ENCODE measurements at places on chromosomes 3 and 15. TPM values are rescaled to one million over a fixed set of nuclear protein-coding genes. Genes with fewer than 3 reads are reported as not detected.
A peak's percentile ranks its signal among the peaks of the same experiment; 100 is the strongest.

The SPTBN5 gene
- total RNA-seq, result 2.1 TPM

GRCh38 chr15:66098022-66098363, 155.6 kb downstream of the MEGF11 start:
- no peak for DNase-seq

DNA sequence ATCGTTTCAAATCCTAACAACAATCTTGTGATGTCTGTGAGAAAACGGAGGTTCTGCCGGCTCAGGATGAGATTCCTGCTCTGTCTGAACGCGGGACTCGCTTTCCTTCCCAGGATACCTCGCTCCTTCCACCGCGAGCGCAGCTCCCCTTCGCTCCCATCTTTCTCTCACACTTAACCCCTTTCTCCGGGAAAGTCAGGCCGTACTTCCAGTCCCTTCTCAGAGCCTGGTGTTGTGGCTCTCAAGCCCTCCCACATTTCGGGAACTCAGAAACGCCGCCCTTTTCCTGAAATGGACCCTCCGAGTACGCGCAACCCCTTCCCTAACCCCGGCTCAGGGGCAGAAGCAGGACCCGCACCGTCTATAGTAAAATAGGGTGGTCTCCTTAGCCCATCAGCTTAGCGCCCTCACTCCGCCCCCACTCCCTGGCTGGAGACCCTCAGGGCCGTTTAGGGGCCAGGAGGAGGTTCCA, 378 bp upstream of the FEM1B start:
- peak; percentile 56 for DNase-seq

- DNase-seq, result no peak
Measured at GRCh38 chr3:183898028-183898431, 13.3 kb upstream of the PARL start.

- DNase-seq, result no peak
Measured at GRCh38 chr3:150911771-150912170, 6.5 kb upstream of the MINDY4B start.

DNA sequence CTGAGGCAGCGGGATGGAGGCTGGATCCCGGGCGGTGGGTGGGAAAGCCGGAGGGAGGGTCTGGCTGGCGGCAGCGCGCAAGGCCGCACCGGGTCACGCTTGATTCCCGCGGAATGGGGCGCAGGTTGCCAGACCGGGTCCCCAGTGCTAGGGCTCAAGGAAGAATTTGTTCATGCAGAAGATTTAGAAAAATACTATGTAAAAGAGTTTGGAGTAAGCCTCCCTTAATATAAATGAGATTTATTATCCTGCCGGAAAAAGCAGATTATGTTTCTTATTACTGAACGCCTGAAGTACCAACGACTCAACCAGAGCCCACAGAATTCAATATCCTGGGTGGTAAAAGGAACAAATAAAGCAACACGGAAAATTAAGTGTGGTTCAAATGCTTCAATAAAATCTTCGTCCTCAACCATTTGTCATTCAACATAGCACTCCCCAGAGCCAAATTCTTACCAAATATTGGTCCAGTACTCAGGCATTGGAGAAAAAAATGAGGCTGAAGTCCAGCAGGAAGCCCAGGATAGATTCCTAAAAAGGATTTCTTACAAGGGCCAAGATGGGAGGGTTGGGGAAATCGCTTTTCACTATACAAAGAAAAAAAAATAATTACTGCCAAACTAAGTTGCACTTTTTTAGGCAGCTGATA, 1.2 kb upstream of the ZBTB20 start:
- peak; percentile 6 for DNase-seq

GRCh38 chr3:125435231-125435630, 60.1 kb upstream of the ZNF148 start:
- no peak for DNase-seq

The SCAMP5 gene
- total RNA-seq, result 5.8 TPM

The SLC12A1 gene
- 0.04 TPM for total RNA-seq

DNA sequence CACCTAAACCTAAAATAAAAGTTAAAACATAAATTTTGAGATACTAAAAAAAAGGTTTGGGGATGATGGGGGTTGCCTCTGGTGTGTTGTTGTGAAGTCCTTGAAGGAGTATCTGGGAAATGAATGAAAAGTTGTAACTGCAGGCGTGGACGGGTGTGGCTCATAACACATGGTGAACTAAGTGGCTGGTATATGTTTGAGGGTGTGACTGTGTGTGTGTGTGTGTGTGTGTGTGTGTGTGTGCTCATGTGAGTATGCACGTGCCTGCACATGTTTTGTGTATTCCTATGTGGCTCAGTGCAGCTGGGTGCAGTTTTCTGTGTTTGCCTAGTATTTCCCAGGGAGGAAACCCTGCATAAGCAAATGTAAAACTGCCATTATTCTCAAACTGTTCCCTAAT, 229.9 kb upstream of the TRIM42 start:
- no peak for DNase-seq

- no peak for DNase-seq
Measured at GRCh38 chr15:52757496-52757895, 32.6 kb downstream of the ONECUT1 start.

- DNase-seq, result no peak
Measured at GRCh38 chr3:108125550-108126071, 34.8 kb upstream of the CD47 start.

- DNase-seq, result peak; percentile 84
Measured at GRCh38 chr15:62495670-62496614, 330.9 kb upstream of the C2CD4B start.

DNA sequence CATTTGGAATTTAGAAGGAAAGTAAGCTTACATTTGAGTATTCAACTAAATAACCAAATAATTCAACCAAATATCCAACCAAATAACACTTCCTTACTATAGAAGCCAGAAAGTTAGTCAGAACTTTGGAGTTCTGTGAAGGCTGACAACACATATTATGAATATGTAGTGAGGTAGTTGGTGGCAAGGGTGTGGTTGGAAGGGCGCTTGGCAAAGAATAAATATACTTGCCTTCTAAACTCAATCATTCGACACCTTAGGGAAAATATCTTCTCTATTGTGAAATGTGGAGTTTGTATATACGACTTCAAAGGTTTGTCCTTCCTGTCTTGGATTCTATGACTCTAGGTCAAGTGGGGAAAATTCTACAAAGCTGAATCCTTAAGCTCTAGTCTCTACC, 111.7 kb upstream of the OSTN start:
- no peak for DNase-seq

GRCh38 chr3:4888913-4889846, 90.1 kb upstream of the BHLHE40 start:
- no peak for DNase-seq

The TERC gene
- total RNA-seq, result 7.1 TPM

The AGBL1 gene
- total RNA-seq, result 0.04 TPM
